Right lobe of liver (tissue), 6 donors: ENCODE measurements at places on chromosomes 12 and 14.

DNA sequence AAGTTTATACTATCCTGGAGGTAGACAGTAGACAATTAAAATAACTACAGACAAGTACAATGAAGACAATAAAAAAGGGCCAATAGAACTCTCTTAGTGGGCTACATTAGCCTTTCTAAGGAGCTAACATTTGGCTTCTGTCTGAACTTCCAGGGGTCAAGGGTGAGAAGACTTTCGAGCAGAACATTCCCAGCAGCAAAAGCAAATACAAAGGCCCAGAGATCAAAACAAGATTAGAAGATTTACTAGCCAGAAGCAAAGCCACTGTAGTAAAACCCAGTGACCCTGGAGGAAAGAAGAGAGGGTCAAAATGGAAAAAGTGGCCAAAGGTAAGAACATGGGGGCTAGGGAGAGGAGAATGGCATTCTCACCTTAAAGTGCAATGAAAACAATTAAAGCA is 63.2 kb downstream of the ATP2B1 start:
- no peak for DNase-seq

DNA sequence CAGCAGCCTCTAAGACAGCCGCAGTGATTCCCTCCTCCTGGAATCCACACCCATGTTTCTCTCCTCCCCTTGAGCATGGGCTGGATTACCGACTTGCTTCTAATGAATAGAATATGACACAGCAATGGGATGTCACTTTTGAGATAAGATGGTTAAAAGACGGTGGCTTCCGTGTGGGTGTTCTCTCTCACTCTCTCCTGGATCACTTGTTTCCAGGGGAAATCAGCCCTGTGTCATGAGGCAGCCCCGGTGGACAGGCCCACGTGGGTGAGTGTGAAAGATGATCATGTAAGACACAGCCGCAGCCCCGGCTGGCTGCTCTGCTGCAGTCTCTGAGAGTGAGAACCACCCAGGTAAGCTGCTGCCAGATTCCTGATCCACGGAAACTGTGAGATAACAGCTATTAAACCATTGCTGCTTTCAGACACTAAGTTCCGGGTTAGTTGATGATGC is 10.7 kb downstream of the MOAP1 start:
- peak; percentile 23 for DNase-seq

GRCh38 chr14:87640553-87640952 is 352.4 kb downstream of the GALC start:
- DNase-seq: no peak

DNA sequence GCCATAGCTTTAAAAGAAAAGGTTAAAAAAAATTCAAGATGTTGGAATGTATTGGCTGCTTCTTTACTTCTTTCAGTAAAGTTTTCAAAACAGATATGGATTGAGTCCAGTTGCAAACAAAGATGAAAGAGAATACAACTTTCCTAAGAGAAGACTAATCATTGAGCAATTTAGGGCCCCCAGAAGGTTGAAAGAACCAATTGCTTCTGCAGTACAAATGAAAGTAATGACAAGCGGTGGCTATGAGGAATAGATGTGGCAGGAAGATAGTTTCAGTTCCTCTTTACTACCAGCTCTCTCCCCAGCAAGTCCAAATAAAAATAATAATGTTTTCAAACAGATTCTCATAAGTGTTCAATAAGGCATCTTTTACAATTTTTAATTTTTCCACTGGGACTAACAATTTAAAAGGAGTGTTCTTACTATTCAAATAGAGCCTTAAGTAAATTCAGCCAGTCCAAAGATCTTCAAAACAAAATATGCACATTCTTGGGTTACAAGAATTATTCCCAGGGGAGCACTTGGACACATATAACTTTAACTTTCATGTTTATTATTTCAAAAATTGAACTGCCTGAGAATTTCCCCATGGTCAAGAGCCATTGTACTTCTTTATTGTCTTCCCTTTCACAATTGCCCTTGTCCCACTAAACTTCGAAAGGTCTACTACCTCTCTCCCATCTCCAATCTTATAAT is 62.3 kb upstream of the PPP1R12A start:
- no peak for DNase-seq

DNA sequence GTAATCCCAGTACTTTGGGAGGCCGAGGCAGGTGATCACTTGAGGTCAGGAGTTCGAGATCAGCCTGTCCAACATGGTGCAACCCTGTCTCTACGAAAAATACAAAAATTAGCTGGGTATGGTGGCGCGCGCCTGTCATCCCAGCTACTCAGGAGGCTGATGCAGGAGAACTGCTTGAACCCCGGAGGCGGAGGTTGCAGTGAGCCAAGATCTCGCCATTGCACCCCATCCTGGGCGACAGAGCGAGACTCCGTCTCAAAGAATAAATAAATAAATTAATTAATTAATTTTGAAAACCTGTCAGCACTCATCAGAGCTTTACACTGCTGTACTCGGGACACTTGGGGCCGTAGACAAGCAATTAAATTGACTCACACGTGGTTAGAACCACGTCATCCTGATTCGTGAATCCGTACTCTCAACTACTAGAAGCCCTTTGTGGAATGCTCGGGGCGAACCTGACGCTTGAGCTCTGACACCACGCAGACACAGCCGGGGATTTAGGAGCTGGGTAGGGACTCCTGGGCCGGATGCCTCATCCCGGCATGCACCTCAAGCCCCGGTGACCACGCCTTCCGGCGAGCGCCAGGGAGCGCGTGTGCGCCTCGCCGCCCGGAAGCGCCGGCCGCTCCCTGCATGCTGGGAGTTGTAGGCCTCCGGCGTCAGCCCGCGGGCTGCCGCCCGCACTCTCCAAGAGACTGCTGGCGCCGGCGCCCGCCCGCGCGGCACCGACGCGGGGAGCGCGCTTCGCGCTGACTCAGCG is at the start of gene XPOT:
XPOT (plus strand) TSS at position 686 of the 763 bp plus-strand sequence. CDS start 5,644 bp downstream, outside the sequence.
- DNase-seq: peak; percentile 96

GRCh38 chr12:85188619-85189018 is 91.4 kb upstream of the ALX1 start:
- no peak for DNase-seq

- peak; percentile 53 for DNase-seq
These were observed 11.7 kb downstream of the HDAC7 start for GRCh38 chr12:47808050-47808449.

DNA sequence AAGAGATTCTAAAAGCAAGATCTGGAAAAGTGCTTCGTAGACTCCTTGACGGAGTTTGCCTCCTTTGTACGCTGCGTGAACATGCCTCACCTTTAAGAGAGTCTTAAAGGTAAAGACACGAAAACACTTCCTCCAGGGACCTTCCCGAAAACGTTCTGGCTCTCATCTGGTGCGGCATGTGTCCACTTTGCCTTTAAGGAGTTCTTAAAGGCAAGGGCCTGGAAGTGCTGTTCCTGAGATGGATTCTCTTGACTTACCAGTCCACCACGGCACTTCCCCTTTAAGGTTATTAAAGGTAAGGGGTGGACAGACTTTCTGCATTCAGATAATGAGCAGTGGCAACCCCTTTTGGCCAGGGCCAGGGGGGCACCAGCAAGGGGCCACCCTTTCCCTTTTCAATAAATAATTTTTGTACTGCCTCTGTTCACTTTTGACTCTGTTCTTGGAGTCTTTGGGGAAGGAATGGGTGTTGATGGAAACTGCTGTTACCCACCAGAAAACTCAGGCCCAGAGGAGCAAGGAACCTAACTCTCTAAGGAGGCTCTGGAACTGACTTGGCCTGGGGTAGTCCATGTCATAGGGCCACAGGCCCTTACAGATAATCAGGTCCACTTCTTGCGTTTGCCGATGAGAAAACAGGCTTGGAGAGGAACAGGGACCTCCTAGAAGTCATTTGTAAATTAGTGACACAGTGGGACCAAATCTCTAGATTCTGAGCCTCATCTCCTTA is 4.4 kb downstream of the REM2 start:
- no peak for DNase-seq

GRCh38 chr12:111316671-111317070 is 52.2 kb downstream of the PHETA1 start:
- DNase-seq: no peak

- DNase-seq: no peak
These were observed 45.7 kb downstream of the ACSS3 start for GRCh38 chr12:81123611-81124010.

- no peak for DNase-seq
These were observed 58.7 kb downstream of the ITPK1 start for GRCh38 chr14:93056840-93057585.

- DNase-seq: no peak
These were observed 43.6 kb downstream of the HCAR2 start for GRCh38 chr12:122659579-122659978.

DNA sequence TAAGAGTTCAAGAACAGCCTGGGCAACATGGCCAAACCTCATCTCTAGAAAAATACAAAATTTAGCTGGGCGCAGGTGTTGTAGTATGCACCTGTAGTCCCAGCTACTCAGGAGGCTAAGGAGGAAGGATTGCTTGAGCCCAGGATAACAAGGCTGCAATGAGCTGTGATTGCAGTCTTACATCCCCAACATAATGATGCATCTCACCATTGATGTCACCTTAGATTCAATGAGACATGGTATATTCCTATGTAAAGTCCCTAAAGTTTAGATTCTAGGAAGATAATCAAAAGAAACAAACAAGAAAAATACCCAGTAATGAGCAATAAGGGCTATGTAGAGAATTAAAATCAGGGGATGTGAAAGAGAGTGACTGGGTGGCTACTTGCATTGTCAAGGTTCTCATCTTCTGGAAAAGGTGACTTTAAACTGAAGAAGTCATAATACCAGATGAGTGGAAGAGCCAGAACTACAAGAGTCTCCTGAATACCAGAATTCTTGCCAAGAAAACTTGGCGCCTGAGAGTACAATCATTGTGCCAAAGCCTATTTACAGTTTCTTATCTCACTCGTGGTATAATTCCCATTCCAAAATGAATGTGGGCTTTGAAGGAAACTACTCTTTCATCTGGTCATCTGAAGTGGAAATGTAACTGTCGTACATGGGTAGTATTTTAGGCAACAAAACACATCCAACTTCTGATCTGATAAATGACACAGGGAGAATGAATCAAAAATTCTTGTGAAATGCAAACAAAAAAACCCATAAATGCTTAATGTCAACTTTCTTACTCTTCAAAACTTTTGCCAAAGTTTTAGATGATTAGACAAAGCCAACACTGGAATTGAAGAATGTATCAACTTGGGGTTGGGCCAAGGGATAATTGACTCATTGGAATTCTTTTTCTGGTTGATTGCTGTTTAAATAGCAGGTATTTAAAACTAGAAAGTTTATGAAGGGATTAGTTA is 81.1 kb upstream of the ST8SIA1 start:
- no peak for DNase-seq

DNA sequence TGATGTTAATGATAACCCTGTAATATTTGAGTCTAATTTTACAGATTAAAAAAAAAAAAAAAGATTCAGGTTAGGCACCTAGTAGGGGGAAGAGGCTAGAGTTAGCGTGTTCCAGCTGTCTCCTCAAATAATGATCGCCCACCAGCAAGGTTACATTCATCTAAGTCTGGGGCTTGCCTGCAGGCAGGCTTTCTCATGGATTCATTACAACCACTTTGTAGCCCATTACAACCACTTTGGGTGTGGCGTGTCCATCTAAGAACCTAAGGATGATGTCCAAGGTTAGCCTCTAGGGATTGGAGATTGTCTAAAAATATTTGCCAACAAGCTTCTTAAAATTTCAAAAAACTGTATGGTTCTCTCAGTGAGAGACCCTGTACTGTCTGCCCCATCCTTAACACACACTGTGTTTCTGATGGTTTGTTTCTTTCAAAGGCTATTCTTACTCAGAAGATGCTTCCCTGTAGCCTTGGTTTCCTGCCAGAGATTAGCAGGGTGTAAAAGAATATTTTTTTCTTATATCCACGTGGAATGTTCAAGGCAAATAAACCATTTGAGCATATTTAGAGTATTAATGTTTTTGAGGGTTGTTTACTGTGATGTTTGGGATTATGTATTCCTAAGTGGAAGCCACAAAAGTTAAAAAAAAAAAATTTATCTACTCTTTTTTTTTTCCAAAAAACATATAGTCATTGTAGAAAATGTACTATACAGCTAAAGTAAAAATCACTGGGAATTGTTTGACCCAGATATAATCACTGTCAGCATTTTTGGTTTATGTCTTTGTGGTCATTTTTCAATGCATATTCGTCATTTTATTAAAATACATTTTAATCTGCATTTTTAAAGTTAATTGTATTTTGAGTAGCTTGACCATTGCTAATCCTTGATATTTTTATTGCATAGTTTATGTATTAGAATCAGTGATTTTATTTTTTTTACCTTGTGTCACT is 1.7 kb downstream of the DYNC1H1 start:
- no peak for DNase-seq

- no peak for DNase-seq
These were observed 77.6 kb downstream of the SCAF11 start for GRCh38 chr12:45912774-45913173.

- no peak for DNase-seq
These were observed 1066.5 kb downstream of the TMTC2 start for GRCh38 chr12:83753205-83753604.
